ENCODE measurements at places on chromosomes 16 and 17. TPM values are rescaled to one million over a fixed set of nuclear protein-coding genes. Genes with fewer than 3 reads are reported as not detected.
A peak's percentile ranks its signal among the peaks of the same experiment; 100 is the strongest.

The TRIM37 gene
- 10.6 TPM for total RNA-seq

- DNase-seq, result no peak
Observed at GRCh38 chr17:41492351-41492750, 2.6 kb upstream of the KRT36 start.

The SMIM36 gene
- not detected for total RNA-seq

The FBXO39 gene
- not detected for total RNA-seq

The SYNGR3 gene
- total RNA-seq, result not detected

The CEP131 gene
- total RNA-seq, result 13.3 TPM

- DNase-seq, result no peak
Observed at GRCh38 chr17:8830141-8830540, 31.0 kb upstream of the MFSD6L start.

The PABPN1L gene
- not detected for total RNA-seq

The EVI2B gene
- not detected for total RNA-seq

GRCh38 chr17:17398188-17398942, 78.4 kb upstream of the MED9 start:
- peak; percentile 75 for DNase-seq

The AANAT gene
- total RNA-seq, result not detected

- no peak for DNase-seq
Observed at GRCh38 chr17:7437950-7438614, 1.2 kb upstream of the FGF11 start.

DNA sequence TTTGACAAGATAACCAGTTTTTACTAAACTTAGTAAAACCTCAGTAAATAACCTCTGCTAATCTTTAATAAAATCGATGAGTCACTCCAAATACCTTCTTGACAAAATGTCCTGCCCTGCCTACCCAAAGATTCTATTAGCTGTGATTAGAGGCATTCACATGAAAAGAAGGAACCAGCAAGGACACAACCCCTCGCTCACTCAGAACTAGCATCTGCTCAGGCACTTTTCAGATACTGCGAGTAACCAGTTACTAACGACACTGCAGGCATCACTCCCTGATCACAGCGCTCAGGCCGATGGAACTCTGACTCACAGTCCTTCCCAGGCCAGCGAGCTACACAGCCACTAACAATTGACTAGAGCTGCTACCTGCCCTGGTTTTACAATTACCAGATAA, 24.3 kb downstream of the PELP1 start:
- DNase-seq, result peak; percentile 34

DNA sequence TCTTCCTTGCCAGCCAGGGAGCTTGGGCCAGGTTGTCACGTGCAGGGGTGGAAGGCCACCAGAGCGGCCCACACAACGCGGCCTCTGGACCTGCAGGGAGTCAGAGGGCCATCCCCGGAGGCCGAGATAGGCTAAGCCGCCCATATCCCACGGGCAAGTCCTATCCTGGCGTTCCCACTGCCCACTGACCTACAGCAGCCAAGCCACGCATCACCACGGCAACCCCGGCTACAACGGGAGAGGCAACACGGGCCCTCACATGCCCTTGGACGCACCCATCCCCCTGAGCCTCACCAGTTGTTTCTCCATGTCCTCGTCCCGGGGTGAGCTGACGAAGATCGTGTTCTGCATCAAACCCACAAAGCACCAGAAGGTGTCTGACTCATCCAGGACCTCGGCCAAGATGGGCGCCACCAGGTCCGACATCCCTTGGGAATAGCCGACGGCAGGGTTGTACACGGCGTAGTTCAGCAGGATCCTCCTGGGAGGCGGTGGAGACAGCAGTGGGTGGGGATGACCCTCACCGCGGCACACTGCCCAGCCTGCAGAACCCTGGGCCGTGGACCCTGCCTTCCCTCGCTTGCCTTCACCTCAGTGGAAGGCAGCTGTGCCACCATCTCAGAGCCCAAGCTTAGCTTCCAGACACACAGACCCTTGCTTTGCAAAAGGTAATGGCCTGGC, 88.2 kb downstream of the TBC1D16 start:
- no peak for DNase-seq

The SECTM1 gene
- total RNA-seq, result 25.9 TPM

DNA sequence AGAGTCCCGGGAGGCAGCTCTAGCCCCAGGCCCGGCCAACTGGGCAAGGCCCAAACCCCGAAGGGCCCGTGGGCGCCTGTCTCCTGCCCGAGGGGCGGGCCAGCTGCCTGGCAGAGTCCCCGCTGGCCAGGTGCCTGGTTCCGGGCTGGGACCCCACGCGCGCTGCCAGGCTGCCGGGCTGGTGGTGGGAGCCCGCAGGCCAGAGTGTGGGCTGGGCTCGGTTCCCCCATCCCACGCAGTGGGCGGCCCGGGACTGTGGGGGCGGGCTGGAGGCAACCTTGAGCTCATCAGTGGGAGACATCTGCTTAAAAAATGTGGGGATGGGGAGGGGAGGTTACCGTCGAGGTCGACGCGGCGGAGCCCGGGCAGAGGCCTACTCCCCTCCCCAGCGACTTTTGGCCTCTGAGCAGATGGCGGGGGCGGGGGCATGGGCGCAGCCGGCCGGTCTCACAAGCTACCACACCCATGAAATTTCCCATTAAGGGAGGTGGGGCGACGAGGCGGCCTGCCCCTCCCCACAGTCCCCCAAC, 176.4 kb upstream of the GSE1 start:
- DNase-seq, result no peak

GRCh38 chr17:80624864-80625263, 80.2 kb downstream of the RPTOR start:
- no peak for DNase-seq

The TAOK1 gene
- 15.7 TPM for total RNA-seq

GRCh38 chr17:8384801-8385378, 1.9 kb upstream of the RPL26 start:
- DNase-seq, result peak; percentile 85

The DOC2B gene
- total RNA-seq, result 0.16 TPM

Measured in MG63 (cell line).